ENCODE measurements at places on chromosomes 3 and 15. TPM values are rescaled to one million over a fixed set of nuclear protein-coding genes. Genes with fewer than 3 reads are reported as not detected.

- DNase-seq, result no peak
- no peak overlapping the region for H3K27ac ChIP-seq
- H3K4me3 ChIP-seq, result peak overlapping the region; percentile 64
- H3K36me3 ChIP-seq, result no peaks in the 10 kb centered on the region
- H3K4me1 ChIP-seq, result peaks cover 3% of the 10 kb centered on the region
Observed at GRCh38 chr3:129343643-129344360, 65.1 kb downstream of the HMCES start.

DNA sequence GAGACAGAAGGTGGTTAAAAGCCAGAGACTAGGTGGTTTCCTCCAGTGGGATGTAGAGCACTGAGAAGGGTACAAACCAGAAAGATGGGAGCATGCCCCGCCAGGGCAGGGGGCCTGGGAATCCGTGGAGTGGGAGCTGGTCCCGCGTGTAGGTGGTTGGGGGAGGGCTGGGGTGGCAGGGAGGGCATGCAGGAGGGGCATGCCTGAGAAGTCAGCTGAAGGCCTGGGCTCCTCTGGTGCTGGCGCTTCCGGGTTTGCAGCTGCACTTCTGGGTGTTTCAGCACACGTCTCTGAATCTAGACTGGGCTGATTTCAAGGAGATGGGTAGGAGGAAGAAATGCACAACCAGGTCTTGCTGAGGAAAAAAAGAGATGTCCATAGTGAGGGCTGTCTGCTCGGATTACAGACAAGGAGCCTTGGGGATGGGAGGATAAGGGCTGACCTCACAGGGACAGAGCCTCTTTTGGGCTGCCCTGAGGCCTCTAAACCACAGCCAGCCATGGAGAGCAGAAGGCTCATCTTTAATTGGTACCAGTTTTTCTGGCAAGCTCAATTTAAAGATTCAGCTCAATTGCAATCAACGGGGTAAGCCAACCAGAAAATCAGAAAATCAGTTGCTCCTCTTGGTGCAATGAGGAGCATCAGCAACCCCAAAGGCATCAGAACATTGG, 151.9 kb downstream of the FAM43A start:
- peaks cover 17% of the 10 kb centered on the region for H3K27me3 ChIP-seq
- peak overlapping the region; percentile 49 for H3K4me3 ChIP-seq
- H3K4me1 ChIP-seq, result no peaks in the 10 kb centered on the region
- H3K27ac ChIP-seq, result no peak overlapping the region
- DNase-seq, result no peak

DNA sequence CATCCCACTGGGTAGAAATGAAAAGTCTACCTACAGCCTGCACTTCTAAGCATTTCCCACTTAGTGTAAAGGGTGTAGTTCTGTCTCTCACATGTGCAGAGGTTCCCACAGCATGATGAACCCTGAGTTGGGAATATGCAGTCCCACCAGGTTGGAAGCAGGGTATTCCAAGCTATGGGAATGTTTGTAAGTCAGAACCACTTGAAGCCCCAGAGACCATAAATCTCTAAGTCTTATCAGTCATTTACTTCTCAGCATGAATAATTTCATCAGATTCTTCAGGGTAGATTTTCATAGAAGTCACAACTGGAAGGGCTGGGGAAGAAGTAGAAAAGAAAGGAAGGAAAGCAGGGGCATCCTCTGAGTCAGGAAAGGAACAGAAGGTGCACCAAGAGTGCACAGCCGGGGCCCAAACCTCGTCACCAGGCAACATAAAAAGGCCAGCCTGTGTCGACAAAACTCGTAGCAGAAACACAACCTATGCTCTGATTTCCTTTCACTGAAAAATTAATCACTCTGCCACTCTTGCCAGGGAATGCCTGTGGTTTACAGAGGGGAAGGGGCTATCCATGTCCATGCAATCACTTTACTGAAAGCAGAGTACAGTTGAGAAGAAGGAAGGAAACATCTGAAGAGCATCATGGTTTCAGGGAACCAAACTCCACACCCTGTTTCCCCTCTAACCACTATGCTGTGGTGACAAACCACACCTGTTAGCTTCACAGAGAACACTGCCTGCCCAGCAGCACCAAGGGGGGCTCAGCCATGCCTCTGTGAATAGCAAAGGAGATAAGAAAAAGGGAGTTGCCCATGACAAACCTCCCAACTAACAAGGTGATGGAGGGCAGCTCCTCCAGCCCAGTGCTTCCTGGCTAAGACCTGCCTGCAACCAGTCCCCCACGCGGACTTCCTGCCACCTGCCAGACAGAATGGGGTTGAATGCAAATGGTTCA, 40.5 kb downstream of the SH3BP5 start:
- no peaks in the 10 kb centered on the region for H3K27me3 ChIP-seq
- peak overlapping the region; percentile 81 for H3K4me3 ChIP-seq
- peak; percentile 67 for DNase-seq
- peaks cover 8% of the 10 kb centered on the region for H3K36me3 ChIP-seq
- peaks cover 69% of the 10 kb centered on the region for H3K4me1 ChIP-seq
- H3K27ac ChIP-seq, result peak overlapping the region; percentile 93

GRCh38 chr3:36514171-36514570, 133.9 kb downstream of the STAC start:
- no peaks in the 10 kb centered on the region for H3K4me1 ChIP-seq
- no peaks in the 10 kb centered on the region for H3K27me3 ChIP-seq
- no peaks in the 10 kb centered on the region for H3K36me3 ChIP-seq
- H3K4me3 ChIP-seq, result no peak overlapping the region
- H3K27ac ChIP-seq, result no peak overlapping the region
- no peak for DNase-seq

DNA sequence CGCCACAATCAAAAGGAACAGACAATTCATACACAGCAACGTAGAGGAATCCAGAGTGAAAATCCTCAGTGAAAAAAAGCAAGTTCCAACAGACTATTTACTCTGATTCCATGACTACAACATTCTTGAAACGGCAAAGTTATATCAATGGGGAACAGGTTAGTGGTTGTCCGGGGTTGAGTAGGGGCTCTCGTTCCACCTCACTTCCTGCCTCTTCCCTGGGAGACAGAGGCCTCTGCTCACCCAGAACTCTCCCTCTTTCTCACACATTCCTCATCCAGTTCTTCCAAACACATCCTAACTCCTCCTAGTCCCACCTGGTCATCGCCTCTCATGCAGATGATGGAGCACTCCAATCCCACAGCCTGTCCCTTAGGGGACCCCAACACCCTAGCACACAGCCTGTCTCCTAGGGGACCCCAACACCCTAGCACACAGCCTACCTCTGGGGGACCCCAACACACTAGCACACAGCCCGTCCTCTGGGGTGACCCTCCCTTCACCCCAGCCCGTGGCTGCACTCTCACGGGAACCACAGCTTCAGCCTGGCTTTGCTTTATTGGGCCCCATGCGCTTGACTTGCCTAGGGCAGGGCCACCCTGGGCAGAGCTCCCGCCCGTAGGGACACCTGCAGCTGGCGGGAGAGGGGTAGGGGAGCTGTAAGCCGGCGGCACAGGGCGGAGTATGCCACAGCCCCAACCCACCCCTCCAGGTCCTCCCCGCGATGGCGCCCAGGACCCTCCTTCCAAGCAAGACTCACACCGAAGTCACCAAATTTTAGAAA, 5.2 kb downstream of the OCA2 start:
- H3K4me3 ChIP-seq, result peak overlapping the region; percentile 41
- peaks cover 48% of the 10 kb centered on the region for H3K27me3 ChIP-seq
- peaks cover 17% of the 10 kb centered on the region for H3K4me1 ChIP-seq
- H3K36me3 ChIP-seq, result peaks cover 7% of the 10 kb centered on the region
- no peak overlapping the region for H3K27ac ChIP-seq

GRCh38 chr3:72991522-72991921, 5.1 kb upstream of the PPP4R2 start:
- no peak for DNase-seq
- peaks cover 2% of the 10 kb centered on the region for H3K4me1 ChIP-seq
- no peak overlapping the region for H3K27ac ChIP-seq
- no peaks in the 10 kb centered on the region for H3K27me3 ChIP-seq
- no peaks in the 10 kb centered on the region for H3K36me3 ChIP-seq

GRCh38 chr15:28978661-28979060, 92.9 kb downstream of the APBA2 start:
- no peak overlapping the region for H3K27ac ChIP-seq
- no peak for DNase-seq
- H3K4me1 ChIP-seq, result peaks cover 6% of the 10 kb centered on the region
- no peak overlapping the region for H3K4me3 ChIP-seq
- no peaks in the 10 kb centered on the region for H3K27me3 ChIP-seq

- H3K4me1 ChIP-seq, result peaks cover 64% of the 10 kb centered on the region
- H3K36me3 ChIP-seq, result peaks cover 6% of the 10 kb centered on the region
- no peaks in the 10 kb centered on the region for H3K27me3 ChIP-seq
Observed at GRCh38 chr15:64096668-64097384, 1.0 kb downstream of the SNX1 start.

The CNTN4 gene
- total RNA-seq, result not detected

The RAD51 gene
- total RNA-seq, result 1.5 TPM

GRCh38 chr3:61186030-61186429, 65.2 kb downstream of the FHIT start:
- no peak overlapping the region for H3K4me3 ChIP-seq
- no peaks in the 10 kb centered on the region for H3K36me3 ChIP-seq
- no peaks in the 10 kb centered on the region for H3K27me3 ChIP-seq
- no peaks in the 10 kb centered on the region for H3K4me1 ChIP-seq

The OXTR gene
- total RNA-seq, result 0.44 TPM

The A4GNT gene
- total RNA-seq, result not detected

The ROPN1 gene
- total RNA-seq, result not detected

DNA sequence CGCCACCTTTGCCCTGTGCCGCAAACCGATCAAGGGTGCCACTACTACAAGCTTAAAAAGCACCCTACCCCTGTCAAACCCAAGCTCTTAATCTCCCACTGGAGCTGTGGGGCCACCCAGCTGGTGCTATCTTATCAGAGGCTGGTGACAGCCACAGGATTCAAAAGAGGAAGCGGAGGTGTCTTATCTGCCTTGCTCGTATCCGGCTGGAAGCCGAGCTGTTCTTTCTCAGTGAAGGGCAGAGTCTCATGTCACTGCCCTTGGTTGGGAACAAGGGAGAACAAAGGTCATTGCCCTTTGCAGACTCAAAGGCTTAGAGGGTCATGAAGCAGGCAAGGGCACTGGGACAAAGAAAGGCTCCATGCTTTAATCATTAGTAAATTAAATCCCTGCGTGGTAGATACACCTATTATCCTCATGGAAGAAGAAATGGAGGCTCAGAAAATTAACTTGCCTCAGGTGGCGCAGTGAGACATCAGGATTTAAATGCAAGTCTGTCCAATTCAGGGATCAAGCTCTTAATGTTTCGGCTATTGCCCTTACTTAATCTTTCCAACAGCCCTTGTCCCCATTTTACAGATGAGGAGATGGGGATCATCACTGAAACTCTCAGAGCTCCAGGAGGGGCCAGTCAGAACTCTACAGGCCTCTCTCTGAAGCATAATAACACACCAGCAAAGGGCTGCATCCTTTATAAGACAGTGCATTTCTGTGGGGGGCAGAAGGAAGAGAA, 360.0 kb upstream of the PROK2 start:
- DNase-seq, result no peak
- peaks cover 10% of the 10 kb centered on the region for H3K27me3 ChIP-seq
- H3K4me1 ChIP-seq, result no peaks in the 10 kb centered on the region
- peak overlapping the region; percentile 37 for H3K4me3 ChIP-seq
- H3K27ac ChIP-seq, result no peak overlapping the region

DNA sequence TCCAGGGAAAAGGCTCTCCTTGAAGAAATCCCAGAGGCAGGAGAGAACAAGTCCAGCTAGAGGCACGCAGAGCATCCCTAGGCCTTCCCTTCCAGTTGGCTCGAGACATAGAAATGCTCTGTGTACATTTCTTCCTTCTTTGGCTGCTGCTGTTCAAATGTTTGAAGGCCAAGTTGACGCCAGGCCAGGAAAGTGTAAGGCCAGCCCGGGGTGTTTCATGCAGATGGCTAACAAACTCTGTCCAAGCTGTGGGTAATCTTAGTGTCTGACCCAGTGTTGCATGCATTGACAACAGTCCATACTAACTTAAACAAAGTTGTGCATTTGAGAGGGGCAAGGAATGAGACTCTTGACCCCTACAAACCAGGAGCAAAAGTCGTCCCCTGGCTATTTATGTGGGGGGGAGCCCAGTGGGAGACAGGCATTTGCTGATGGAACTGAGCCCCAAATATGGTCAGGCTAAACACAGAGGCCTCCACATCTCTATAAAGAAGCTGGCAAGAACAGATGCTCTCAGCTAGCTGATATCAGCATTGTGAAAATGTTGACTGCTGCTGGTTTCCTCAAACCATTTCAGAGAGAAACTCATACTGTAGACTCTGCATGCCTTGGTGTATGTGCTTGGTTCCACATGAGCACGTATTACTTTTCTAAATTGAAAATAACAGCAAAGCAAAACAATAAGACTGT, 139.5 kb downstream of the ADAMTS9 start:
- peaks cover 4% of the 10 kb centered on the region for H3K27me3 ChIP-seq
- H3K4me1 ChIP-seq, result no peaks in the 10 kb centered on the region
- no peak overlapping the region for H3K4me3 ChIP-seq
- H3K27ac ChIP-seq, result no peak overlapping the region
- no peak for DNase-seq

The BTLA gene
- total RNA-seq, result 9.4 TPM

GRCh38 chr15:48682942-48683651, 37.6 kb upstream of the FBN1 start:
- H3K27ac ChIP-seq, result no peak overlapping the region
- H3K27me3 ChIP-seq, result no peaks in the 10 kb centered on the region
- no peaks in the 10 kb centered on the region for H3K4me1 ChIP-seq
- no peaks in the 10 kb centered on the region for H3K36me3 ChIP-seq
- H3K4me3 ChIP-seq, result no peak overlapping the region

The PFKFB4 gene
- 1.6 TPM for total RNA-seq

The TBCCD1 gene
- 14.2 TPM for total RNA-seq

DNA sequence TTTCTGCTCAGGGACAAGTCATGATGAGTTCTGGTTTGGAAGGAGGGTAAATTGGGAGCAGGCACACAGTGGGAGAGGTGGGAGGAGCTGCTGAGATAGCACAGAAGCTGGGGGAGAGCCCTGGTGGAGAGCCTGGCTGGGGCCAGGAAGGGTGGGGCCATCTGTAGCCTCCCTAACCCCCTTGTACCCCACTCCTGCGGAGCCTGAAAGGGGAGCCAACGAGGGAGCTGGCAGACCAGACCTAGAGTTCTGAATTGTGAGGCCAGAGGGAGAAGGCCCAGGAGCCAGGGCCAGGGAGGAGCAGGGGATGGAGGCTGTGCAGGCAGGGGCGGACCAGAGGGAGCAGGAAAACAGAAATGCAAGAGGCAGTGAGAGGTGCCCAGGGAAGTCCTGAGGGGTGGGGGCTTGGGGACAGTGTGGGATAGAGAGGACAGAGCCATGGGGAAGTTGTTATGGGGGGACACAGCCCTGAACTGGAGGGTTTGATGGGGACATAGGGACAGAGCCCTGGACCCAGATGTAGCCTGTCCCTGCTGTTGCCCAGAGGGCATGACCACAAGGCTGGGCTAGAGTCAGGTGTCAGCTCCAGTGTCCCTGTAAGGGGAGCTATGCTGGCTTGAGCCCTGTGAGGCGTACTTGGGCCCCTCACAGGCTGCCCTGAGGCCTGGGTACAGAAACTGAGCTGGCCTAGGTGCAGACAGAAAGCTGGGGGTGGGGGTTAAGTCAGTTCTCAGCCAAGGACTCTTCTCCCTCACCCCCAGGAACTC, 1.2 kb downstream of the TMIE start:
- H3K36me3 ChIP-seq, result no peaks in the 10 kb centered on the region
- H3K4me1 ChIP-seq, result peaks cover 17% of the 10 kb centered on the region
- no peak for DNase-seq
- H3K4me3 ChIP-seq, result peak overlapping the region; percentile 56
- H3K27me3 ChIP-seq, result no peaks in the 10 kb centered on the region

- peaks cover 20% of the 10 kb centered on the region for H3K4me1 ChIP-seq
- H3K27me3 ChIP-seq, result no peaks in the 10 kb centered on the region
- DNase-seq, result no peak
- H3K36me3 ChIP-seq, result peaks cover 4% of the 10 kb centered on the region
Observed at GRCh38 chr15:67765701-67766100, 59.6 kb upstream of the SKOR1 start.

- peaks cover 3% of the 10 kb centered on the region for H3K36me3 ChIP-seq
- no peak overlapping the region for H3K4me3 ChIP-seq
- no peak overlapping the region for H3K27ac ChIP-seq
Observed at GRCh38 chr3:146217324-146217723, 33.6 kb downstream of the PLSCR4 start.
